ENCODE measurements at places on chromosomes 6 and 20. TPM values are rescaled to one million over a fixed set of nuclear protein-coding genes. Genes with fewer than 3 reads are reported as not detected.

DNA sequence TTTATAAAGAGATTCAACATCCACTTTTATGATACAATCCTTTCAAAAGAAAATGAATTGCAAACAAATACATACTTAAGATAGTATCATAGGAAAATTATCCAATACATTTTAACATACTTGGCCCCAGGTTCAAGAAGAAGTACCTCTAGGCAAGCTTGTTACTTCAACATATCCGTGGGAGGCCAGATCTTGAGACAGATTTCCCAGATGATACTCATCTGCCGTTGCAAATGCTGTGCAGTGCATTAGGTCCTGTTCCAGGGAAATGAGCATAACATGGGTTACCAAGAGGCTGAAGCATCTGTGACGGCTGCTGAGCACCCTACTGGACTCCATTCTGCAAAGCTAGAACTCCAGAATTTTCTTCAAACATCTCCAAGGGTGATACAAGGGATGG is 15.6 kb downstream of the RMND1 start:
- no peak for DNase-seq

DNA sequence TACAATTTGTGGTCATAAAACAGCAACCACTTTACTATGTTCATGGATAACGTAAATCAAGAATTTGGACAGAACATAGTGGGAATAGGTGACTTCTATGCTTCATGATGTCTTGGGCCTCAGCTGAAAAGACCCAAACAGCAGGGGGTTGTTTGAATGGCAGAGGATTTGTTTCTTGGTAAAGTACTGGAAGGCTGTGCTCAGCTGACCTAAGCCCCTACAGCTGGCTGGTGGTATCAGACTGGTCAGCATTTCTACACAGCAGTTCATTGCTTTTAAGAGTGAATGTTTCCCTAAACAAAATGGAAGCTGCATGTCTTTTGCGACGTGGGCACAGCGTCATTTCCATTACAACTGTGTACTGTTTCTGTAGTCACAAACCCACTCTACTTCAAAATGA is 148.5 kb upstream of the DEFB112 start:
- no peak for DNase-seq

DNA sequence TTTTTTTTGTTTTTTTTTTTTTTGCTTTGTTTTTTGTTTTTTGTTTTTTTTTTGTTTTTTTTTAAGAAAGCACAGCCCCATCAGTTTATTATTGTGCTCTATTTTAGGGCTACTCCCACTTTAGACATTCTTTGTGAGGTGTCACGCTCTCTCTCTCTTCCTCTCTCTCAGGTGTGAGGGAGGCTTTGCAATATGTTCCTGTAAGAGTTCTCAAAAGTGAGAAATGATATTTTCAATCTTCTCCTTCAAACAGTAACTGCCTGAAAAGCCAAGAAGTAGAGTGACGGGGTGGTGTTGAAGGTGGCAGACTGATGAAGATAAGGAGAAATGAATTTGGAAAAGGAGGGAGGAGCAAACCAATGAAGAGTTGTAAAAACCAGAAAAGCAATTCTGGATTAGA is 28.3 kb upstream of the HDAC2 start:
- no peak for DNase-seq

DNA sequence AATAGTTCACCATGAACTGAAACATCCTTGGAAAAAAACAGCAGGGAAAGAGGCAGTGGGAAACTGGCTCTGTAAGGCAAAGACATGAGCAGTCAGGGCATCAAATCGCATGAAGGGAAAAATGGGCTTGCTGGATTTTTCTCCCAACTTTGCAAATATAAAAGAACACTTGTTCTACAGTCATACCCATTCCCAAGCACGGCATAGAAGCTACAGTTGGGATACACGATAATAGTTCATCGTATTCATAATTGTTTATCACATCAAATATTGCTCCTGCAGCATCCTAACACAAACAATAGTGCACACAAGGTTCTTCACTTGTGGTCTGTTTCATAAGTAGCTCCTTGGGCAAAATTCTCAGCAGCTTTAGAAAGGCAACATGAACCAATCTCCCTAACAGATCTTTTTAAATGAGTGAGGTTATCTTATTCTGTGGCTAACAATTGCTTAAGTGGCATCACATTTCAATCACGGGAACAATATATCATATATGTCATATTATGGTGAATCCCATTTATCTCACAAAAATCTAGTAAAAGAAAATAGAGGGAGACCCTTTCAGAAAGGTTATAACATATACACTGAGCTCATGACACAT is 243.9 kb downstream of the PKHD1 start:
- DNase-seq, result no peak

- DNase-seq, result no peak
These were observed 5.7 kb upstream of the TNXB start for GRCh38 chr6:32114796-32115195.

DNA sequence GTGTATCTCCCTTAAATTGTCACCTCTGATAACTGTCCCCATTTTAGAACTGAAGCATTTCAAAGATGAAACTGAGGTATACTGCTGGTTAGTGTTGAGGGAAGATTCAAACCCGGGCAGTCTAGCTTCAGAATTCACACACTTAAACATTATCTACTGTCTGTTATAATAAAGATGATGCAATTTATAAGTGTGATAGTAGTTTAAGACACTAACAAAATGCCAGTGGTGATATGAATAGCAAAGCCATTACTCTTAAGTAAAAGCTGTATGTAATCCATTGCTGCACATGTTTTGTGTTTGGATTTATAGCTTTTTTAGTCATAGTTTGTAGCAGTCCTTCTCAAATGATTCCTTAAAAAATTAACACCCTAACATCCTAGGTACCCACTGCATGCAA is 19.8 kb downstream of the USP45 start:
- no peak for DNase-seq

GRCh38 chr20:34744847-34745246 is 40.7 kb downstream of the TP53INP2 start:
- DNase-seq, result no peak

DNA sequence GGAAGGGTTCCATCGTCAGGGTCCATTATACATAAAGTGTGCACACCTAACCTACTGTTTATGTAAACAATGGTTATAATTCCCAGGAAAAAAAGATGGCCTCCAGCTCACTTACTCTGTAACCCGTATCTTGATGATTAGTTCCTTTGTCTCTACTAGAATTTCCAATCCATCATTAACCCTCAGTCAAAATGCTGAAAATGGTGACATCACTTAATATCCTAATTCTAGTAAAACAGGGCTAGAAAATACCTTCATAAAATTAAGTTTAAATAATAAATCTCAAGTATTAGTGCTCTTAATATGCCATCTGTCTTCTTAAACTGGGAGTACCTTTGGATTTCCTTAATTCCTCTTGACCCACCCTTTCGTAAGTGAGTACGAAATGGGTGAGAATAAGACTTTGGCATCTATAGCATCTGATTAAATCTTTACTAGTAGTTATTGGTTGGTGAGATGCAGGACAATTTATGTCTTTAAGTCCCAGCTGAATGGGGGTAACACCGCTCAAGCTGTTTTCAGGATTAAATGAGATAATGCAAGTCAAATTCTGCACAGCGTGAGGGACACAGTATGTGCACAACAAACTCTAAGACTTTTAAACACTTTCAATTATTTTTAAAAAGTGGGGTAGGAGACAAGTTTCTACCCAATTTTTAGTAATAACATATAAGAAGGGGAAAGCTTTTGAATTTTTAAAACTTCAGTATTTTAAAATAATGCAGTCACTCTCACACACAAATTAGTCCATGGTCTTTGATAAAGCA is 1.6 kb downstream of the HMGN3 start:
- DNase-seq, result no peak

- DNase-seq, result no peak
These were observed 63.2 kb upstream of the BEND6 start for GRCh38 chr6:56891754-56892153.

GRCh38 chr6:39572661-39573340 is 152.4 kb downstream of the KIF6 start:
- no peak for DNase-seq

DNA sequence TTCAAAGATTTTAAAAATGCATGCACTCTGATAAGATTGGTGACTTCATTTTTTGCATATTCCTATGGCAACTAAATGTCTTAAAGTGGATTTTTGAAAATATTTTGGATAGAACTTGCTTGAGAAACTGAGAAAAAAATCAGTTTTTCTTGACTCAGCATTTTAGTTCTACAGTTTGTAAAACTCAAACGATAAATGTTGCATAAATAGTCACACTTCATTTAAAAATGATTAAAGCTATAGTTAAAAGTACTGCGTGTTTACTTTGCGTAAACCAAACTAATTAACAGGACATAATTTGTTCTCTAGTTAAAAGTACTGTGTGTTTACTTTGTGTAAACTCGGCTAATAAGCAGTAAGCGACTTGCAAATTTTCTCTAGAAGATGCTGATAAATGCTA is 28.3 kb upstream of the MEI4 start:
- no peak for DNase-seq

DNA sequence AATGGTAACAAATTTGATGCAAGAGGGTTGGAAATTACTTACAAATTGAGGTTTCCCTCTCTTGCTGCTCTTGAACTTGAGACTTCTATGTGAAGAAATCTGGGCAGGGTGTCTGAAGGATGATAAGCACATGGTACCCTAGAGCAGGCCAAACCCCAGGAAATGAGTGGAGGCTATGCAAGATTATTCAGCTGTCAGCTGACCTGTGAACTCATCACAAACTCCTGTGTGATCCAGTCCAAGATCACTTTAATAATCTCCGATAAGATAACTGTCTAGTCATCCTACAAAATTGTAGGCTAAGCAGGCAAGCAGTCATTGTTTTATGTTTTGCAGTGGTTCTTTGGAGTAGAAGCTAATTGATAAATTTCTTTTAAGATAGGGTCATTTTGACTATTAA is 213.1 kb downstream of the BTBD3 start:
- DNase-seq, result no peak

- no peak for DNase-seq
These were observed 1.0 kb upstream of the SPATA2 start for GRCh38 chr20:49916146-49917002.

DNA sequence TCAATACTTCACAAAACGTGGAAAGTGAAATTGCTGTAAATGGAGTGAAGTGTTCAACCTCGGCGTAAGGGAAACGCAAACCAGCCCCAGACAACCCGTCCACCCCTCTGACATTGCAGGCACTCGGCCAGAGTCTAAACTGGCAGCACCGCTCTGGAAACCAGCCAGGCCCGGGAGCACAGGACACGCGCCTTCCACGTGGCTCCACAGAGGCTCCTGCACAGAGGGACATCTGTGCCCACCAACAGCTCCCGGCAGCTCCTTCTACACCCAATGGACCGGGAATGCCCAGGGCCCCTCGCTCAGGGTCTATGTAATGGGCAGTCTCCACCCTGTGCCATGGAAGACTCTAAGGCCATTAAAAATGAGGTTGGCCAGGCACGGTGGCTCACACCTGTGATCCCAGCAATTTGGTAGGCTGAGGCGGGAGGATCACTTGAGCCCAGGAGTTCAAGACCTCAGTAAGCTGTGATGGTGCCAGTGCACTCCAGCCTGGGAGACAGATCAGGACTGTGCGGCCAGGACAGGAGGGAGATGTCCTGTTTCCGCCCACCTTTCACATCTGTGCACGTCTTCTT is 3.4 kb upstream of the HELZ2 start:
- no peak for DNase-seq

- no peak for DNase-seq
These were observed 212.4 kb downstream of the LY86 start for GRCh38 chr6:6801005-6801335.

GRCh38 chr20:57095426-57095825 is 171.0 kb downstream of the BMP7 start:
- no peak for DNase-seq

- no peak for DNase-seq
These were observed 17.4 kb downstream of the SPINT3 start for GRCh38 chr20:45497971-45498494.

DNA sequence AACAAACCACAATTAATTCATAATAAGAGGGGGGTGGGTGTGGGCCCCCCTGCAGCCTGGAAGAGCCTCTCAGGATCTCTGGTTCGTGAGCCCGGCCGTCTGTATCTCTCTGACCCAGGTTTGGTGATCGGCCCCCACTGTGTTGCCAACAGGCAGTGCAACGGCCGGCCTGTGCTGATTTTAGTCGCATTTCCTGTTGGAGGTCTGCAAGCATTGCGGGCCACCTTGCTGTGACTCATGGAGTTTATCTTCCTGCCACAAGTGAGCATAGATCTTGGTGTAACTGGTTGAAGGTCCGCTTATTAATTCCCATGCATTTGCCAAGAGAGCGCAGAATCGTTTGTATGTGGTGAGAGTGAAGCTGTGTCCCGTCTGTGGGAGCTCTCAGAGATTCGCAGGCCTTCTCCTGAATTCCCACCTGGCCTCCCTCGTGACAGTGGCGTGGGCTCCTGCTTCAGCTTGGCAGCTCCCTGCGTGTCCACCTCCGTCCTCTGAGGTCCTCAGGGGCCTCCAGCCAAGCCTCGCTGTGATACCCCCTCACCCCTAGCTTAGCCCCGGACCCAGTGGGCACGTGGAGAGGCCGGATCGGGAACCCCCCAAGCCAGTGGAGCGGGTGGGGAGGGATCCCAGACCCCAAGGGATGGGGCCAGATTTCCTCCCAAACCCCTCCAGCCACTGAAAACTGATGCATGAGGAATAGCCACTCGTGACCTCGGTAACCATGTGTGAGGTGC is 269.8 kb downstream of the CDH4 start:
- no peak for DNase-seq

DNA sequence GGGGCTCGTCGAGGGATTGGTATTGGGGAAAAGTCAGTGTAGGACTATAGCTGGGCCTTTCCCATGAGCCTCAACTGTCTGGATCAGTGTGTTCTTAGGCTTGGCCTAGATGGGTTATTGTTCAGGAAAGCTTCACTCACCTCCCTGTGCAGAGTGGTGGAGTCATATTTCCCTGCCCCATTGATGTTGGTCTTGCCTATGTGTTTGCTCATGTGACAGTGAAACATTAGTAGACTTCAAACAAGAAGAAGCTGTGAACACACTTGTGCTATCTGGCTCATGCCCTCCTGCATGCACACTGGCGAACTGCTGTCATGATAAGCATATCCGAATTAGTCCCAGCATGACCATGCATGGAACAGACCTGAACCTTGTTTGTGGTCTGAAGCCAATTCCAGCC is 171.1 kb downstream of the DHX35 start:
- no peak for DNase-seq

DNA sequence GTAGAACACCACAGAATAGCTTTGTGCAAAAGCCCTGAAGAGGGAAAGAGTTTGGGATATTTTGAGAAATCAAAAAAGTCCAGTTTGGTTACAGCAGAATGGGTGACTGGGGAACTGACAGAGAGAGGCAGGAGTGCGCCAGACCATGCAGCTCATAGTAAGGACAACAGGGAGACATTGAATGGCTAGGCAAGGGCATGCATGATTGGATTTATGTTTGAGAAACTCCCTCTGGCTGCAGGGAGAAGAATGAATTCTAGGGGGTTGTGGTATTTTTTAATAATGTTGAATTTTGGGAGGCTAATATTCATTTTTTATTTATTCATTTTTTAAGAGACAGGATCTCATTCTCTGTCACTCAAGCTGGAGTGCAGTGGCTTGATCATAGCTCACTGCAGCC is 49.9 kb downstream of the TGM2 start:
- DNase-seq, result no peak

GRCh38 chr20:37526238-37526838 is 1.3 kb downstream of the BLCAP start:
- no peak for DNase-seq

DNMT3B gene
- polyA plus RNA-seq, result 6.4 TPM

KCNK15 gene
- not detected for polyA plus RNA-seq

PPP1R14C gene
- polyA plus RNA-seq, result 25.1 TPM

TFAP2D gene
- not detected for polyA plus RNA-seq

PCMTD2 gene
- 128 TPM for polyA plus RNA-seq

RALGAPA2 gene
- 20.0 TPM for polyA plus RNA-seq

TNFRSF6B gene
- 1.4 TPM for polyA plus RNA-seq

SYNE1 gene
- polyA plus RNA-seq, result 99.0 TPM

PRSS16 gene
- 0.21 TPM for polyA plus RNA-seq

BHLHE23 gene
- polyA plus RNA-seq, result not detected

TSPO2 gene
- 0.35 TPM for polyA plus RNA-seq

PLEKHG1 gene
- polyA plus RNA-seq, result 34.1 TPM

All from right renal cortex interstitium (tissue), 3 donors.